SK-N-DZ (cell line): ENCODE measurements at places on chromosomes 7 and 10.

DNA sequence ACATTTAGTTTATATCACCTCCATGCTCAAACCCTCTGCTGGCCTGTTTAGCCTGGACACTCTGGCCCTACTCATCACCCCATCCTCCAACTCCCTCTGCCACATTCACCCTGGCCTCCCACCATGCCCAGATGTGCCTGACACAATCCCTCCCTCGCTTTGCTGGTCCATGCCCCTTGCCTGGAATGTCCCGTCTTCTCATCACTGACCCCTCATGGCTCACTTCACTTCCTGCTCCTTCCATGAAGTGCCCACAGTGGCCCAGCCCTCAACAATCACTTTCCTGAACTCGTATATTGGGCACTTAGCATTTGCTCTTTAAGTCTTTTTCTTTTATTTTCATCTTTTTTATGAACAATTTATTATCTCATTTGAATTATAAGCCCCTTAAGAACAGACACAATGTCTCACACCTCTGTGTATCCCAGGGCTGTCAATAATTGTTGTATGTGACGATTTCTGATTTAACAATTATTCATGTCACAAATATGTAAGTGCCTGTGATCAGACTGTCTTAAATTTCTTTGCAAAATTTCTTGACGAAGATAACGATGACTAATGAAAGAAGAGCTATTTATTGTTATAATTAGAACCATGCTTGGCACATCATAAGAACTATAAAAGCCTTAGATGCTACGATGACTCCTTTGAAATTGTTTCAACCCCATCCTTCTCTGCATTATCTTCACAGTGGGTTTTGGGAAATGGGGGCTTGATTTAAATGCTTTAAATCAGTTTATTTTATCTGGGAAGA is 209.9 kb upstream of the YAE1 start:
- no peak for DNase-seq

DNA sequence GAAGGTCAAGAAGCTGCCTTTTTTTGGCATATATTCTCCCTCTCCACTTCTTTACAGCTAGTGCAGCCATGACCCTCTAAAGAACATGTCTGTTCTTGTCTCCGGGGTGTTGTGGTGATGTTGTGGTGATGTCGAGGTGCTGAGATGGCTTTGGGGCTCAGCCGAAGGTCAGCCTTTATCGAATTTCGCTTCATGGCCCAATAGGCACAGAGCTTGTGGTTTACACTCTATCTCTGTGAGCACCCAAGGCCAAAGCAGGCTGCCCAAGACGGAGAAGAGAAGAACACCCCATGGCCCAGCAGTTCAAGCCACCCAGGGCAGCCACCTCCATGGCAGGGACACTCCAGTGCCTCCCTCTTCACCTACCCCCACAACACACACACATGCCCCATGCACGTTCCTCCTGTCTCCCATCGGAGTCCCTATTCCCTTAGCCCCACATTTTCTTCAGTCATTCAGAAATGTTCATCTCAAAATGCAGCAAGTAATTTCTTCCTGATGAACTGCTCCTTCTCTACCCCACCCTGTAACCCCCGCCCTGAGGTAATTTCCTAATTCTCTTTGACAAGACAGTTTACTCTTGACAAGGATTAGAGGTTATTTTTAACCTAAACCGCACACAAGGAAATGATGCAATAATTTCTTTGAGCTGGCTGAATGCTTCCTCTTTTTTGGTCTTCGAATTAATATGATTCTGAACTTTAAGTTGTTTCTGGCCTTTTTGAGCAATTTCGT is 18.6 kb upstream of the ADRB1 start:
- no peak for DNase-seq

DNA sequence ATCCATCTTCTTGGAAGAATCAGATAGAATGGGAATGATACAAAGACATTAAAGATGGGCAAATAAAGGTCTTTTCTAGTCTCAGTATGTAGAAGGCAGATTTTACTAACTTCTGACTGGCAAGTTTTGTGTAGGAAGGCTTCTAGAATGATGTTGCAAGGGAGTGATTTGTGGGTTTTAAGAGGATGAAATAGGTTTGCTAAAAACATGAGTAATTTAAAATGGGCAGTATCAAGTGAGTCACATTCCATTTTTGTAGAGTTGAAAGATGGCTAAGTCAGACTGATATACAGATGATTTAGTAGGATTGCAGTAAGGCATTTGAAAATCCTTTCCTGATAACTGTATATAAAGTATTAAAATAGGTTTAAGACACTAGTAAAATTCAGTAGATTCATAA is 777.4 kb downstream of the SORCS1 start:
- no peak for DNase-seq

- DNase-seq: no peak
These were observed 811 bp downstream of the SLIT1 start for GRCh38 chr10:97184971-97185325.

- no peak for DNase-seq
These were observed 6.5 kb downstream of the MDH2 start for GRCh38 chr7:76054123-76055120.

- no peak for DNase-seq
These were observed 158.8 kb downstream of the TWIST1 start for GRCh38 chr7:18958627-18959026.

DNA sequence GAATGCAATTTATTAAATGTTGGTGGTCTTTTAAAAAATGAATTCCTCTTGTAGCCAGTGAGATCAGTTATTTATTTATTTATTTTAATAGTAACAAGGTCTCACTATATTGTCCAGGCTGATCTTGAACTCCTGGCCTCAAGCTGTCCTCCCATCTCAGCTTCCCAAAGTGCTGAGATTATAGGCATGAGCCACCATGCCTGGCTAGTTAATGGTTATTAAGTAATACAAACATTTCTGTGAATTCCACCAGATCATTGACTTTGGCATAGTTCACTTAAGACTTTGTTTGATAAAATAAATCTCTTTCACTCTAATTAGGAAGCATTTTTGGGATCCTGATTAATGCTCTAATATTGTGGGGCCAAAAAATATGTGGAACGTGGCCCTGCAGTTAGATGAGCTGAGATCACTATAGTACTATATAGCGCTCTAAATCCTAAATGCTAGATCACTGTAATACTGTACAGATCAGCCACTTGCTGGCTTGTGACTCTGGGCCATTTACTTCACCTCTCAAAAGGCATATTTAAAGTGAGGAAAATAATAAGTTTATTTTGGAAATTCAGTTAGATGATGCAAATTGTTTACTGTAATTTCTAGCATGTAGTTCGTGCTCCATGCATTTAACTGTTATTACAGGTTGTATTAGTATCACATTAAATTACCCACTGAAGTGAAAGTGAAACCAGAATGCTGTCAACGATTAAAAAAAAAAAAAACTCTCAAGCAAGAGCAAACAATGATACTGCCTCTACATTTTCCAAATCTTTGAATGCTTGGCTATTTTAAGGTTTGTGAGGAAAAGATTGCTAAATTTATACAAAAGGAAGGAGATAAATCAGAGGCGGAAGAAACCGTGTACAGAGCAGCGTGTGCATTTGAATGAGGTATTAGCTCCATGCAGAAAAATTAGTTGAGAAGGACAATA is 15.9 kb upstream of the FAS start:
- no peak for DNase-seq

DNA sequence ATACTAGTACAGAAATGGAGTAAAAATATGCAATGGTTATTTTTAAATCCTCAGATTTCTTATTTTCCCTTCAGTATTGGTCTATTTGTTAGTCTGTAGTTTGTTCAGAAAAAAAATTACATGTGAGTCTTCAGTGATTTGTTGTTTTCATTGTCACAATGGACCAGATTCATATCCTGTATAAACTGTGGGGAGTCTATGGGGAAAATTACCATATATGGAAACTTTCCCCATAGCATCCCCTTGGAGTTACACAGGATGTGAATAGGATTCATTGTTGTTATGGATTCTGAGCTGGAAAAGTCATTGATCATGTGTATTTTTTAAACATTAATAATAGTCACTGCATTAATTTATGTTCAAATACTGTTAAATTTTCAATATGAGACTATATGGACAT is 72.6 kb downstream of the ST7 start:
- no peak for DNase-seq

GRCh38 chr10:110074758-110075671 is 67.2 kb downstream of the ADD3 start:
- DNase-seq: no peak

DNA sequence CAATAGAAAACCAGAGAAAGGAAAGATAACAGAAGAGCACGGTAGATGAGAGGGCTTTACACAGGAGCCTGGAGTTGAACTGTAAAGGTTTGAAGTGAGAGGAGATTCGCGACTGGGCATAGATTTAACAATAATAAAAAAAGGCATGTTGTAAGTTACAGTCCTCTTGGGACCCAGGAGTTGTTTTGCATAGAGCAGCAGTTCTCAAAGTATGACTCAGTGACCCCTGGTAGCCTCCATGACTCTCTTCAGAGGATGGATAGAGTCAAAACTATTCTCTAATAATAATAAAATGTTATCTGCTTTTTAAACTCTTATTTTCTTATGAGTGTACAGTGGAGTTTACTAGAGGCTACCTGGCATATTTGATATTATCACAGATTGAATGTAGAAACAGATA is 262.3 kb downstream of the SORCS3 start:
- DNase-seq: no peak

GRCh38 chr7:32533276-32534029 is 38.2 kb downstream of the AVL9 start:
- no peak for DNase-seq

- no peak for DNase-seq
These were observed 43.3 kb upstream of the ADGRA1 start for GRCh38 chr10:133044401-133044811.

- DNase-seq: no peak
These were observed 91.5 kb upstream of the MXI1 start for GRCh38 chr10:110115784-110116520.

DNA sequence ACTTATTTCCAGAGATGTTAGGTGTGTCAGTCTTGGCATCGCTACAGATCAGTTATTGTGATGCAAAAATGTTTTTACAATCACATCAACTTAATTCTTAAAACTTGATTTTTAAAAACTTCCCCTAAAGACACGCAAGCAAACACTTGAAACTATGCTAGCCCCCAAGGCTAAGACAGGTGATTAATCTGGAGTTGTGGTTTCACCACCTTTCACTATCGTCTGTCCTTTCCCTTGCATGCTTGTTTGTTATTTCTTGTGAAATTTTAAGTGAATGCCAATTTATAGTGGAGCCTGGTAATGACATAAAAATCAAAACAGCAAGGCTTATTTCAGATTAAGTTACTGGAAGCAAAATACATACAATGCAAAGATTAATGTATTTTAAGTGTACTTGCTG is 70.4 kb downstream of the SLC35B4 start:
- DNase-seq: no peak

- no peak for DNase-seq
These were observed 35.5 kb upstream of the PTPRZ1 start for GRCh38 chr7:121837462-121837861.
